Cortex of kidney (tissue), 1 donor: ENCODE measurements at places on chromosomes 2 and 18.

DNA sequence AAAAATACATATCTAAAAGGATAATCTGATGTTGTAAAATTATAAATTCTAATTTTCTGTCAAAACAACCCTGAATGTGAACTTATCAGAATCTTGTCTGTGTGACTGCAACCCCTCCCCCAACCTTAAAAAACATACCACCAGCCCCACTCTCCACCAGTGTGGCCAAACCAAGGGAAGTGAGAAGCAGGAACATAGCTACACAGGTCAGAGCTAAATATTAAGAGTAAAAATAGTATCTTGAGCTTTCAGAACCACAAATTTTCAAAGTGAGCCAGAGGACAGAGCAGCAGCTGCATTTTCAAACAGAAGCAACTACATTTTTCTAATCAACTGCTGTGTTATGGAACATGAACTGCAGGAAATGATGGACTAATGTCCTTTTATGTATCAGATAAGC lies 156.7 kb downstream of the SLC4A10 start:
- DNase-seq: no peak

GRCh38 chr2:38535744-38536506 lies 66.8 kb downstream of the HNRNPLL start:
- DNase-seq: no peak

GRCh38 chr18:27762054-27762453 lies 414.9 kb downstream of the CDH2 start:
- no peak for DNase-seq

GRCh38 chr2:238600506-238601432 lies 174.0 kb downstream of the ASB1 start:
- no peak for DNase-seq

DNA sequence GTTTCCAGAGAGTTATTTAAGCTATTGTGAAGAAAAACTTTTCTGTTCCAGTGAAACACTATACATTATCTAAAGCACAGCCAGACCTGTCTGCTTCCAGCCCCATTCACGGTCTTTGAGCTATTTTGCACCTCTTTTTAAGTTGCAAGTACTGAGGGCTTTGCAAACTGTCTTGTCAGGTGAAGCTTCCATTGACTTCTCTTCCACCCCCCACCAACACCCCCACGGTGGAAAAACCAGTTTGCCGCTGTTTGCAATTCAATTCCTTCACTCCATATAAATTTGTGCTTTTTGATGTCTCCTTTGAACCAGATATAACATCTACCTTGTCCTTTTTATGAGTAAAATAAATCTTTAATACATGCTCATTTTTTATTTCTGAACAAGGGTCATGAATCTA lies 15.7 kb downstream of the B3GNT7 start:
- DNase-seq: no peak

DNA sequence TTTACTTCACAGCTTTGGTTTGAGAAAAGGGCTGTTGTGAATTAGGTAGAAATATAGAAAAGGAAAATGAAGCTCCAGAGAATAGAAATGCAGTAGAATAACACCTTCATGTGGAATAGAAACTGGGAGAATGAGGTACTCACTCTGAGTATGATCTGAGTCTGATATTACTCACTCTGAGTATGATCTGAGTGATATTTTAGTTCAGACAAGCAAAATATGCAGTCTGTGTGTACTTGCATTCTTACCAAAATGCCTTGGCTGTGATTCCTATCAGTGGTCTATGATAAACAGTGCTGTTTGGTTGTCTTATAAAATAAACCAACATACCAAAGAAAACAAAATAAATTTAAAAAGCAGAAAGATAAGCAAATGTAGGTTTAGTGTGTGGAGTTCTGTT lies 487.6 kb downstream of the THSD7B start:
- DNase-seq: no peak

DNA sequence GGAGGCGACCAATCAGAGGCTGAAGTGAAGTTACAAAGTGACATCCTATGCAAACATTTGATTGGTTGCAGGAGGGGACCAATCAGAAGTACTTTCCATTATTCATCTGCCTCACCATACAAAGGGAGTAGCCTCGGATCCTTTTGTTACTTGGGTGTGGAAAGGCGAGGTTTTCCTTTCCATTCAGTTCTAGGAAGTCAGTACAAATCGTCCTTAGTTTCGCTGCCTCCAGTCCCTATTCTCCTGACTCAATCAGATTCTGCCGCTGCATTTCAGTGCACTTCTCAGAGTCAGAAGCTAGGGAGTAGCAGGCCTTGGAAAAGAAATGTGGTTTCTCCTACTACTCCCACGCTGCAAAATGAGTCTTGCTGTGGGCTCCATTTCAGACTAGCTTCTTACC lies 149.4 kb downstream of the DTNA start:
- no peak for DNase-seq

- no peak for DNase-seq
Observed at GRCh38 chr2:15965564-15966019, 25.2 kb downstream of the MYCN start.

DNA sequence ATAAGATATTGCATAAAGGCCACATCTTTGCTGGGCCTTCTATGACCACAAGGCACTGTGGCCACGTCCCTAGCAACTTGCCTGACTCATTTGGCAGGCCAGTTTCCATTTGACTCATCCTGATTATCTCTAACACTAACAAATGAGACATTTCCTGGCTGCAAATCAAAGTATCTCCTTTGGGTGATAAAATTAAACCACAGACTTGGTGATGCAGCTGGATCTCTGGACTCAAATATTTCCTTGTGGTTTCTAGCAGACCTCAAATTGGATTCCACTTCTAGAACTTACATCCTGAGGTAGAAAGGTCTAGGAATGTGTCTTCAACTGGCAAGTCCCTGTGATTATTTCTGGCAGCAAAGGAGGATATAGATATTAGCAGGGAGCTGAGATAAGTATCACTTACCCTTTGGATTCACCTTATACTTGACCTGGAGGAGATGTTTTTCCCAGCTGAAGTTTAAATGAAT lies 167.9 kb upstream of the NXPH2 start:
- no peak for DNase-seq

DNA sequence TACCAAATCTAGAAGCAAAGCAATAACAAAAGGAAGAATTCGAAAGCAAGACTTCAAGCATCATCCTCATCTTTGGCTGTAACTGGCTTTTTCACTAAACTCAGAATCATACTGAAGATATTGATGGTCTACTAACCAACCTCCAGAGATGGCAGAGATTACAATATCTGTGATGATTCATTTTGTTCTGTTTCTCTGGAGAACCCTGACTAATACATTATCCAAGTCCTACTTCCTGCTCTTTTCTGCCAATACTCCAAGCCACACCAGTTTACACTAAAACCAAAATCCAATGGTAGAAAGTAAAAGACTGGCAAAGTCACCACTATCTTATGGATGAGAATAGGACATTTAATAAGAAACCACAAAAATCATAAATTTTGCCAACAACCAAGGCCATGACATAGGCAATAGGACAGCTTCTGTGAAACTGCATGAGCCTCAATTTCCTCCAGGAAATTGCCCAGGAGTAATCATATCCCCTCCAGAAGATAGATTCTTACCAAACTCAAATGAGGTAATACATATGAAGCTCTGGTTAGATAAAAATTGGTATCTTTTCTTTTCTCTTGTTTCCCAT lies 159.8 kb downstream of the METTL4 start:
- no peak for DNase-seq
